Left lung (tissue), 14 donors: ENCODE measurements at places on chromosomes 5 and 9. TPM values are rescaled to one million over a fixed set of nuclear protein-coding genes. Genes with fewer than 3 reads are reported as not detected.
A peak's percentile ranks its signal among the peaks of the same experiment; 100 is the strongest.

- H3K27ac ChIP-seq = no peak overlapping the region
- H3K4me3 ChIP-seq = no peak overlapping the region
- no peak for DNase-seq
- no peaks in the 10 kb centered on the region for H3K36me3 ChIP-seq
Observed at GRCh38 chr5:54257366-54258118, 52.8 kb downstream of the ARL15 start.

- H3K36me3 ChIP-seq = no peaks in the 10 kb centered on the region
- DNase-seq = no peak
- H3K27ac ChIP-seq = no peak overlapping the region
- no peaks in the 10 kb centered on the region for H3K4me1 ChIP-seq
Observed at GRCh38 chr5:117662361-117662760, 1087.7 kb upstream of the SEMA6A start.

The FOXD4L5 gene
- polyA plus RNA-seq = 0.30 TPM

GRCh38 chr9:130921300-130921988 lies 17.6 kb downstream of the FIBCD1 start:
- H3K36me3 ChIP-seq = no peaks in the 10 kb centered on the region
- peaks cover 97% of the 10 kb centered on the region for H3K27me3 ChIP-seq
- no peaks in the 10 kb centered on the region for H3K4me1 ChIP-seq
- DNase-seq = peak; percentile 57
- no peak overlapping the region for H3K4me3 ChIP-seq

DNA sequence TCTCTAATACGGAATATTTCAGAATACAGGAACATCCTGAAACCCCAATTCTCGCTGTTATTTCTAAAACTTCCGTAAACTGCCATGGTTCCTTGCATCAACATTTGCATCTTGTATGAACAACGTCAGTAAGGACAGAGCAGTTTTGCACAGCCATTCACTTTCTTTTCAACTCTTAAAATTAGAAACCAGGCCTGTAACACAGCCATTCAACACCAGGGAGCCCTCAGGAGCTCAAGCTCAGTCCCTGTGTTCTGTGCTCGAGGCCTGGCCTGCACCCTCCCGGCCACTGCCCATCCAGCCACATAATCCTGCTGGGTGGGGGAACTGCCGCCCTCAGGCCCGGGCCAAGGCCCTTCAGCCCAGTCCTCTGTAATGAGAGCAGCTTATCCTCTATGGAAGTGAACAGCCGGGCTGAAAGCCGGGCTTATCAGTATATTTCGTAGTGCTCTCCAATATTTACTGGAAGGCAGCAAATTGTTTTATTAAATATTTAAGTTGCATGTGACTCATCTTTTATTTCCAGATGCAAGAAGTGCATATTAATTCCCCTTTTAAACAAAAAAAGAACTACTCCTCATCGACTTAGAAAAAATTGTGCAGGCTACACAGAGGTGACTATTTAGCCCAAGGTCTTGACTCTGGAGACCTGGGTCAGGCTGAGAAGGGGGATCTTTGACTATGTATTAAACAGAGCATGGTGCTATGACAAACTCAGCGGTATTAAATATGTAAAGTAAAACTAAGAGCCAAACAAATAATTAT lies 33.2 kb upstream of the SLC6A3 start:
- peak; percentile 78 for DNase-seq
- no peaks in the 10 kb centered on the region for H3K36me3 ChIP-seq
- peak overlapping the region; percentile 89 for H3K27ac ChIP-seq
- H3K4me1 ChIP-seq = peaks cover 73% of the 10 kb centered on the region

DNA sequence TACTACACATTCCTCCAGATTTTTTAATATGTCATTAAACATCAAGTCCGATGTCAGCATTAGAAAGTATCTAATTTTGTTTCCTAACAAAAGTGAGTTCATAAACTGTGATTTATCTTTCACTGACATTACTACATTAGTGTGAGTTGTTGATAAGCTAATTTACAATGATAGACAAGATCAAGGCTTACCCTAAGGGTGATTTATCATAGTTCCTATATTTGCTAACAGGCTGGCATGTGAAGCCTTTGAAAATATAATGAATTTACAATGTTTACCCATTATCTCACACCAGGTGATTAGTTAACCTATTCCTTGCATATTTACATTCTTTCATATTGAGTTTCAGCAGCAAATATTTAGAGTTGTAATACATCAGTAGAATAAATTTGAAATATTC lies 1096.9 kb upstream of the NUDT12 start:
- no peaks in the 10 kb centered on the region for H3K4me1 ChIP-seq
- no peaks in the 10 kb centered on the region for H3K27me3 ChIP-seq
- DNase-seq = no peak
- no peak overlapping the region for H3K4me3 ChIP-seq
